ENCODE measurements at places on chromosomes 1 and 21.

DNA sequence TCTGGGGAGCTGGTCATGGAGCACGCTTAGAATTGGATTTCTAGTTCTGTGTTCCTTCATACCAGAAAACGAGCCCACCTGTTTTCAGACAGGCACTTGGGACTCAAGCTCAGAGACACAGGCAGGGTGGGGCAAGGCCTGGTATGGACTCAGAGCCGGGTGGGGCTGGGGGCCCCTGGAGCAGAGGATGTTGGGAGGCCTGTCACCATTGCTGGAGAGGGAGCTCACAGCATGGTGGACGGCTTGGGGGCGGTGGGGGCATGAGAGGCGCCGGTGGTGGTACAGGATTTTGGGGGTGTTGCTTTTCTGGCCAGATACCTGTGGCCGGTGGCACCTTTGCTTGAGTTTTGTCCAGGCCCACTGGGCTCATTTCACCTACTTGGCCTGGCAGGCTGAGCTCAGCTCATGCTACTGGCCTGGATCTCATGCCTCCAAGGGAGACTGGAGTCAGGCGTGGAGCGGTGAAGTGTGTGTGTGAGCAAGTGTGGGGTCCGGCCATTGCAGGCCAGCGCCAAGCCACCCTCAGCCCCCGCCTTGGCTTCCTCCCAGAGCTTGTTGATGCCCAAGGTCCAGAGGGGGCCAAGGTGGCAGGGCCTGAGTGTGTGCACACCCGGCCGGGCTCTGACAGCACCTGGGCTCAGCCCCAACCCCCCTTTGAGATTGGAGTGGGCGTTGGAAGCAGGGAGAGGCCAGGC is 8.7 kb downstream of the SLX9 start:
- DNase-seq, result no peak

- no peak for DNase-seq
Measured at GRCh38 chr1:53731779-53732305, 7.1 kb downstream of the GLIS1 start.

DNA sequence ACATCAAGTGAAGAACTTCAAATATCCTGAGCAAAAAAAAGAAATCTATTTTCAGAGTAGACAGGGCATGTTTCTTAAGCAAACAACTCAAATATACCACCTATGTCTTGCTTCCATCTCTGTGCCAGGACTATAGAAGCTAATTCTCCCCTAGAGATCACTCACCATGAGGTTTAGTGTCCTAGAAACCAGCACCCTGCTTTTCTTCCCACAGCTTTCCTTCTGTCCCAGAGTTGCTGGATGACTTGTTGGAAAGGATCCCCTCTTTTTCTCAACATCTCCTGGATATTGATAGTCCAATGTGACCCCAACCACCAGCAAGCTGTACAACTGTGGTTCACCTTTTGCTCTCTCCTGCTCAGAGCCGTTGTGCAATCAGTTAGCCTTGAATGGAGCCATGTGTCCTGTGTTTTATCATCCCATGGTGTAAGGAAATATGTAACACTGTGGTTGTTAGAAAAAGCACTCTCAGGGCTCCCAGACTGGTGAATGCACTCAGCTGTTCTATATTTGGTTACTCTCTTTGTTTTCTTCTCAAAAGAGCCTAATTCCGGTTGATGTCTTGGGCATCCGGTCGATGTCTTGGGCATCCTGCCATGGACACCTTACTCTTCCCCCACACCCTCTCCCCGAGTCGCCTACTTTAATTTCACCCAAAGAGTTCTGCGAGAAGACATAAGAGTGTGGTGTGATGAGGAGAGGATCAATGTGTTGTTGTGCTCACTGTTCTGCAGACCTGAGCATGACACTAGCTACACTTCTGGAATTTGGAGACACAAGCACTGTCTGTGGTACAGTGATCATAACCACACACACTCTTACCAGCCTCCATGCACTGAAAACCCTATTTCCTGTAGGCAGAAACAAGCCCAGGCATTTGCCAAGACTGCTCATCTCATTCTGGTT is 1.7 kb downstream of the TNFSF4 start:
- DNase-seq, result no peak

GRCh38 chr1:241636291-241636690 is 3.9 kb downstream of the CHML start:
- DNase-seq, result no peak

DNA sequence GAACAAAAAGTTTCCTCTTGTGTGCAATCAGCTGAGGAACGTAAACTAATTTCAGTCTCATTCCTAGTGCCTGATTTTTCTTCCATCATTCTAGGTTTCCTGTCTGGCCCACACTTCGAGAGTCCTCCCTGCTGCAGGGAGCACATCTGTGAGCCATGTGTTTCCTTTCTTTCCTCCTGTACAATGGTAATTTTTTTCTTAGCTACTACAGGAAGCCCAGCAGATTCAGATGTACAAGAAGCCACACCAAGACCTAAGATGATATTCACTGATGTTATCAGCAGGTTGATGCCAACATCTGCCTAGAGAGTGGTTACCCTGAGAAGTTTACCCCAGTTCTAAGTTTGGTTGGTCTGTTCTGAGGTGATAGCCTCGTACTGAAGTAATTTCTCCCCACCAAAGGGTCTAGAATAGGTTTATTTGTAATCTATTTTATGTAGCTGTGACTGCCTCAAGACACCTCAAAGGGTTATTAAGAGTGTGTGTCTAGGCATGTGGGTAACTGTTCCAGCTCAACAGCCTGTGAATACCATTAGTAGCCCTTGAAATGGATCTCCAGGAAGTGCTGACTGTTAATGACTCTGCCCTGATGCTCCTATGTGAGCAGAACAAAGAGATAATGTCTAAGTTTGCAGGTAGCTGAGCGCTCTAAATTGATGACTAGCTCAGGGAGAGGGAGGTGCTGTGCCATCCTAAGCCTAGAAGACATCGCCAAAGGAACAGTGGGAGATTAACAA is 31.7 kb upstream of the CLDN14 start:
- no peak for DNase-seq

DNA sequence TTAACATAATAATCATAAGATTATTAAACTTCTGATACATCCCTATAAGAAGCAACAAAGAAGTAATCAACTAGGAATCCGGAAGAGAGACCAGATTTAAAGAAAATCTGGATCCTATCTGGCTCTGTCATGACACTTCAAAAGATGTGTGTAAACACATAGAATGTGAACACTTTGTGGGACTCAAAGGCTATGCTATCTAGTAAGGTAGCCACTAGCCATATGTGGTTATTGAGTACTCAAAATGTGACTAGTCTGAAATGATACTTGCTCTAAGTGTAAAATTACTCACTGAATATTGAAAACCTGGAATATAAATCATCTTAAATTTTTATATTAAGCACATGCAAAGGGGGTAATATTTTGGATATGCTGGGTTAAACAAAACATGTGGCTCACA is 8.7 kb downstream of the FUBP1 start:
- DNase-seq, result no peak

- no peak for DNase-seq
Measured at GRCh38 chr1:54372978-54373377, 33.2 kb downstream of the SSBP3 start.

GRCh38 chr1:32336591-32336932 is 529 bp upstream of the MARCKSL1 start:
- no peak for DNase-seq

- DNase-seq, result no peak
Measured at GRCh38 chr1:185849014-185849413, 114.8 kb downstream of the HMCN1 start.

DNA sequence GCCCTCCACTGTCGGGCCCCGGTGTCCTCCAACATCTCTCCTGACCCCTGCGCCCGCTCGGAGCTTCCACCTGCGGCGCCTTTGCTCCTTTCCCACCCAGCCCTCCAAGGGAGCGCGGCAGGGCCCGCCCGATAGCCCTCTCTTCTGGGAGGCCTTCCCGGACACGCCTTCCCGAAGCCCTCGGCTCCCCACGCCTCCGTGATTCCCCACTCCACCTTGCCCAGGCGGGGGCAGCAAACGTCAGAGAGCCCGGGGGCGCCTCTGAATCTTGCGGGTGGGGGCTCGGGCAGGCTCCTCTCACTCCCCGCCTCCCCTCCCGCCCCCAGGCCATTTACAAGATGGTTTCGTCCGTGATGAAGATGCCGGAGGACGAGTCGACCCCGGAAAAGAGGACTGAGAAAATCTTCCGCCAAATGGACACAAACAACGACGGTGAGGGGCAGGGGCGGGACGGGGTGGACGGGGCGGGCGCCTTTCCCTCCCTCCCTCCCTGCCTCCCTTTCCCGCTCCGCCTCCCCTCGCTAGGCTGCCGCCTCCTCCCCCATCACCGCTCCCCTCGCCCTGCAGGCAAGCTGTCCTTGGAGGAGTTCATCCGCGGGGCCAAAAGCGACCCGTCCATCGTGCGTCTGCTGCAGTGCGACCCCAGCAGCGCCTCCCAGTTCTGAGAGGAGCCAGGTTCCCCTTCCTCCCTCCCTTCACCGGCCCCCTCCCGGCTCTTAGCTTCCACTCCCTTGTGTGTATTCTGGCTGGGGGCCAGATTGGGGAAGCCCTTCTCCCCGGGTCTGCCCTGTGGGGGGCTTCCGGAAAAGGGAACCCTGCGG is 7.1 kb downstream of the HPCA start:
- DNase-seq, result peak; percentile 74

- DNase-seq, result no peak
Measured at GRCh38 chr1:32609180-32609579, 41.2 kb downstream of the ZBTB8OS start.

DNA sequence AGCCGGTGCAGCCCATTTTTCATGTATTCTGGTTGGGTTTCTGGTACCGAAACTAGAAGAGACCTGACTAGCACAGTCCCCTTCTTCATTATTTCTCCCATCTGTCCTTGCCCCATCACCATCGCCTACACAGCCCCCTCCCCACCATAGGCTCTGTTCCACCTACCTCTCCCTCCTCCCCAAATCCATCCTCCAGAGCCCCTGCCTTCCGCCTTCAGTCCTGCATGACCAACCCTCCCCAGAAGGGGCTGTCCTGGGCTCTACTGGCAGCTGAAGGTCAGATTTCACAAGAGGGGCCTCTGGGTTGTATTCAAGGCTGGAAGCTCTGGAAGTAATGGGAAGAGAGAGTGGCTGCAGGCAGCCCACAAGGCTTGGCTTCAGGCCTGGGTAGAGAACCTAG is 55.2 kb downstream of the SDC3 start:
- DNase-seq, result no peak

DNA sequence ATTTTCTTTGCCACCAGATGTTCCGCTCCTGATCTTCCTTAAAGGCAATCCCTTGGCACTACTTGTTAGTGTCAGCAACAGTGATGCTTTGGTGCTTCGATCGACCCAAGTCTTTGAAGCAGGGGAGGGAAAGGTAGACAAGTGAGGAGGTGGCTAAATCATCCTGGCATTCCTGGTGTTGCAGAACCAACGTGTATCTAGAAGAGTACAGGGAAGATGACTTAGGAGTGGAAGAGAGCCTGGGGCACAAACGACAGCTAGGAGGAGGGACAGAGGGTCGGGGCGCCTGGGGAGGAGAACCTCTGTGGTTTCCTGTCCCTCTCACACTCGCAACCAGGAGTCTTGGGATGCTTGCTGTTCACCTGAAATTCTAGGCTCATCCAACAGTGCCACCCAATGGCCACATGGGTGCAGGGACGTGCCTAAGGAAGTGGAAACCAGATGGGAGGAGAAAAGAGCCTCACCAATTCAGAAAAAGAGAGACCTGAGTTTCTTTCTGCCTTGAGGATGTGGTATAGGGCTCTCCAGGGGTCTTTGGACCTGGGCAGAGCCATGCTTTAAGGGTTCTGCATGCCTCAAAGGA is 9.5 kb upstream of the KCNA2 start:
- peak; percentile 72 for DNase-seq

DNA sequence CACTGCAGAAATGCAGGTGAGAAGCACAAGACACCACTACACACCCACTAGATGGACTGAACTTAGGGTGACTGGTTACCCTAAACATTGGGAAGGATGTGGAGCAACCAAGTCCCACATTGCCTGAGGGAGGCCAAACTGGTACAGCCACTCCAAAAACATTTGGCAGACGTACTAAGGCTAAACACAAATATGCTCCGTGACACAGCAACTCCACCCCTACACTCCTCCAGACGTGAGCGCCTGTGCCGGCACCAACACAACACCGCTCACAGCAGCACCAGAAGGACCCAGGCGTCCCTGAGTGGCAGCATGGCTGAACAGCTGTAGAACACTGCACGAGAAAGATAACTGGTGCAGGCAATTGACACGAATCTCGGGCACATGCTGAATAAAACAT is 14.7 kb downstream of the PTTG1IP start:
- no peak for DNase-seq

DNA sequence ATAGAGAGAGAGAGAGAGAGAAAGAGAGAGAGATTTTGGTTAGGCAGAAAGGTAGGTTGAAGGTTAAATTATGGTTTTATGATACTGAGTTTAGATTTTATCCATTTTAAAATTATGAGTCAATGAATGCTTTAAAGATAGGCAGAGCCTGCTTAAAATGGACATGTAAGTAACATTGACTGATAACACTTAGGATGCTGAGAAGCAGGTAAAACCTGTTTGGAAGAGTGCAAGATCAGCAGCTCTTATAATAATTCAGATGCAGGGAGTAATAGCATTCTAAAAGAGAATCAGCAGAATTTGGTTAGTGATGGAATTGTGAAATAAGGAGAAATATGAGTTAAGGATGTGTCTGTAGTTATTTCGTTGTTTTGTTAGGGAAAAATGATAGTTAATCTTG is 446.6 kb downstream of the PLA2G4A start:
- DNase-seq, result no peak

GRCh38 chr1:234853906-234854644 is 244.1 kb upstream of the IRF2BP2 start:
- DNase-seq, result no peak

- no peak for DNase-seq
Measured at GRCh38 chr1:101144671-101145448, 92.0 kb upstream of the S1PR1 start.

GRCh38 chr1:93453911-93454310 is 6.0 kb downstream of the FNBP1L start:
- DNase-seq, result no peak

DNA sequence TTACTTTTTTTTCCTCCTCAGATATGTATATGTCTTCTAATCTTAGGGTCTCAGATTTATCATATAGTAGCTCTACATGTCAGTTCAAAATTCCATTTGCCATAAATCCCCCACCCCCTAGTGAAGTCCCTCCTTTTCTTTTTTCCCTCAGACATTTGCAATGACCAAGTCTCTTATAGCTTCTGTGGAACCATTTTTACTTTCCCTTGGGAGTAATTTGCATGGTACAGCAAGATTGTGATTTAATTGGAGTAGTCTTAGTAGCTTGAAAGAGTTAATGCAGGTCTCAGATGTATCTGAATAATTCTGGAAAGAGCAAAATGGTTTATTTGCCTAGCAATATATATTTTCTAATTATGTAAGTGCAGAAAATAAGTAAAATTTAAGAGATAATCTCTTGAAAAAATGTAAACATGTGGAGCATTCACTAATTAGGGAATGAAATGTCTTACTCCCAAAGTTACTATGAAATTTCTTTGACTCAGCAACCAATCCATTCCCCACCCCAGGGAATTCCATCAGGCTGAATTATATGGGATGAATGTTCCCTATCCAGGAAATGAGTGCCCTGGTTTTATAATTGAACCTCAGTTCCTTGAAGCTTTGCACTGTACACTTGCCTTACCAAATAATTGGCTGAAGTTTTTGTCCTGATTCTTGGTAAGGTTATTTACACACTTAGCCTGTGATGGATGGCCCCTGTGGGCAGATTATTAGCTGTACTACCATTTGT is 267.0 kb downstream of the DNM3 start:
- DNase-seq, result no peak

- no peak for DNase-seq
Measured at GRCh38 chr1:157399984-157400382, 152.3 kb downstream of the FCRL5 start.
